ENCODE measurements at places on chromosomes 3 and 15.

DNA sequence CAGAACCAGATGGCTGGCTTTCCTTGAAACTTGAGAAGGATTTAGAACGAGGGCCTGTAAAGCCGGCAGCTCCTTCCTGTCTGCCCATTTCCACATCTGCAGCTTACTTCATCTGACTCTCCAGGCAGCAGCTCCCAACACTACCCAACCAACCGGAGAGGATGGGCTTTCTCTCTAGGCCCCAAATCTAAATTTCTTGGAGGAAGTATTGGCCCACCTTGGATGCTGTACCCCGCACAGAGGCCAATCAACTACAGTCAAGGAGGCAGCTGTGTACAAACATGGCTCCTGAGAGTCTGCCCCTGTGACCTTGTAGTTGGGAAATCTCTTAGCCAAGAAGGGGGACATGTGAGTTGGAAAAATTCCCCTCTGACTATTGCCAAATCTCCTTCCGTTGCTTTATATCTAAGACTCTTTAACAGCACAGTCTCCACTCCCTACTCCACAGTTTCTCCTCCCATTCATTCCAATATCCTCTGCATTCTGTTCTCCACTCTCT, 8.0 kb upstream of the ACAP2 start:
- no peak for DNase-seq

GRCh38 chr3:105866656-105867653, 1.9 kb downstream of the CBLB start:
- no peak for DNase-seq

DNA sequence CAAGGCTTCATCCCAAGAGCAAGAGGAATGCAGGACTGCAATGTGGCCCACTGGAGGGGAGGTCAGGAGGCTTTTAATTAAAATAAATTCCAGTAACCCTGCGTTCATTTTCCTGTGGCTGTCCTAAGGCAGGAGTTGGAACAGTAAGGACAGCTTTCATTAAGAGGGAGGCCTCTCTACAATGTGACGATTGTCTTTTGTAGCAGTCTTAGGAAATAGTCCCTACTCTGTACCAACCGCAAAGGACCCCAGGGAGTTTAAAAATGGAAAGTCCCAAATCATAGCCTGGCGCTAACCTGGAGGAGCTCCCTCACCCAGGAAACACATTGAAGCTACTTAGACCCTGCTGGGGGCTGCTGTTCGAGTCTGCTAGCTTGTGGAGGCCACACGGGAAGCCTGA, 62.8 kb downstream of the SYNM start:
- DNase-seq = no peak

DNA sequence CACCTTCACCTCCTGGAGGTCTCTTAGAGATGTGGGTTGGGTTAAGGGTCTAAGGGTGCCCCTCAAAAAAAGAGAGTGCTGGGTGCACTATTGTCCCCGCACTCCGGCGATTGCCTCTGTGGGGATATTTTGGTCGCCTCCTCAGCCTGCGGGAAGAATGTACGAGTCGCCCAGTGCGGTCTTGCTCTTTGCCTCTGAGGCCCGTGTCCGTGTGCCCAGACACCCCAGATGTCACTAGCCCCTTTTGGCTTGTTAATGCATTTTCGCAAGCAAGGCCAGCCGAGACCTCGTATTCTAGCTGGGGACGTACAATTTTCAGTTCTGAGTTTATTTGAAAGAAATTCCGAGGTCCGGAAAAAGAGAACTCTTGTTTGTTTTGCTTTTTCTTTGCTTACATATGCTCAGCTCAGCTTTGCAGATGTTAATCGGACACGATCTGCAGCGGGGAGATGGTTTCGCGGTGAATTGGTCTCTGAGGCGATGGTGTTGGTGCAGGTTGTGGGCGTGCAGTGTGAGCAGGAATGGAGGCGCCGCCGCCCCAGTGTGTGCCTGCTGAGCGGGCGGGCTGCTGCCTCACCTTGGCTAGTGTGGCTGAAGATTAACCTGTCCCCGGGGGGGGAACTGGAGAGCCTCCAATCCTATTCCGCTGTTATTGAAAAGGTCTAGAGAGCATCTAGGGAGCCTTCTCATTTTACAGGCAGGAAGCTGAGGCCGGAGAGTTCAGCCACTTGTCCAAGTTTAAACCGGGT, 1.4 kb downstream of the ST6GAL1 start:
- DNase-seq = peak; percentile 52

GRCh38 chr15:29270976-29271375, 1.4 kb upstream of the NSMCE3 start:
- no peak for DNase-seq

GRCh38 chr3:99656624-99657023, 18.2 kb downstream of the COL8A1 start:
- DNase-seq = no peak

GRCh38 chr3:105518806-105519418, 152.2 kb downstream of the ALCAM start:
- peak; percentile 88 for DNase-seq

DNA sequence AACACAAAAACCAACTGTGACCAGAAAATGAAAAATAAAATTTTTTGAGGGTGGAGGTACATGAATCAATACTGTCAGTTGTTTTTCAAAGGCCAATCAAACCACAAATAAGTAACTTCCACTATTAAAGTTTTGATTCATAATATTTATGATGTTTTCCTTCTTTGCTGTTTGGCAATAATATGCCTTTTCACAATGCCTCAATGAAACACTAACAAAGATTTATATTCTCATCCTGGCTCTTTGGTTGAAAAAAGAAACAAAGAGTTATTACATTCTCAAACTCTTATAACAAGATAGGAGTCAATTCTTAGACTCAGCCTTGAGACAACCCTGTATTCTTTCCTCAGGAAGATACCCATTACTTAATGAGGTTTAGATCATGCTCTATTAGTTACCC, 63.1 kb downstream of the C3orf70 start:
- no peak for DNase-seq

GRCh38 chr3:79039192-79039591, 728.6 kb downstream of the ROBO1 start:
- DNase-seq = no peak

GRCh38 chr15:48695827-48696573, 50.5 kb upstream of the FBN1 start:
- DNase-seq = no peak

- peak; percentile 39 for DNase-seq
Observed at GRCh38 chr15:90306560-90306959, 41.1 kb downstream of the NGRN start.

GRCh38 chr3:124918524-124918923, 16.0 kb downstream of the MUC13 start:
- no peak for DNase-seq

DNA sequence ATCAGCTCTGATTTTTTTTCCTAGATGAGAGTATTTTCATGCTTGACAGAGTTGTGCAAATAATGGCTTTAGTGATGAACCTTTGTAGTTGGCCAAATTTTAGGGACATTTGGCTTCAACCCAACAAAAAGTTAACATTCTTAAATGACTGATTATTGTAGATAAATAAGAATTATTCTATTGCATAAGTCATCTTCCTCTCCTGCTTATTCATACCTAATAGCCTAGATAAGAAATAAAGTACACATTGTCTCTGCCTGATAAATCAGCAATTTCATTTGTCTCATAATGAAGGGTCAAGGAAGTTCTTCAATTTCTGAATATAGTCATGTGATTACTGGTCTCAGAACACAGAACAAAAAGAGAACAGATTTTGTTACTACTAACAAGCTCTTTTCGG, 428.9 kb upstream of the IL12A start:
- no peak for DNase-seq

- no peak for DNase-seq
Observed at GRCh38 chr3:1954632-1955031, 144.0 kb upstream of the CNTN4 start.

DNA sequence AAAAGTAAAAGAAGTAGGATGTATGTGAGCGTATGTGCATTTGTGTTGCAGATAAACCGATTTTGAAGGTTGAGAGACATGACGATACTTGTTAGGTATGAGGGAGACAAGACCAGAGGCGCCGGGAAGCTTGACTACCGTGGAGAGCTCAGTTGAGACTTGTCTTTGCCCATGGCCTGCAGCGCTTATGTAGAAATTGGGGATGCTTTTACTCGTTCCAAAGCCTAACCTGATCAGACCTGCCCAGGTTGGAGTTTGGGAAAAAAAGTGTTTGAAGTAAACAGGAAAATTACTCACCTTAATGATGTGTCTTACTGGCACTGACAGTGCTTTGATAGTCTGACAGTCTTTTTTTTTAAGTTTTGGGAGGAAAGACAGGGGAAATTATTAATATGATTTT, 202.8 kb downstream of the TP63 start:
- DNase-seq = no peak

DNA sequence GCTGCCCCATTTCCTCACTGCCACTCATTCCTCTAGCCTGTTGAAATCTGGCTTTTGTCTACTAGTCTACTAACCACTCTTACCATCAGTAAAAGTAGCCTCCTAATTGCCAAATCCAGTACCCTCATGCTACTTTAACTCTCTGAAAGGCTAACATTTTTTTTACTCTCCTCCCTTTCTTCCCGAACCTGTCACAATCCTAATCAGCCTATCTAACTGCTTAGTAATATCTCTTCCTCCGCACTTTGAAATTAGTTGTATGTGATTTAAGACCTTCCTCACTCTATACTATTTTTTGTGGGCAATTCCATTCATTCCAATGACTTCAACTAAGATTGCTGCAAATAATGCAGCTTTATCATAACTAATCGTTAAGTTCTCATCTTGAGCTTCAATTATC, 3.7 kb downstream of the SENP7 start:
- no peak for DNase-seq

GRCh38 chr3:178137831-178138230, 398.4 kb upstream of the KCNMB2 start:
- no peak for DNase-seq

DNA sequence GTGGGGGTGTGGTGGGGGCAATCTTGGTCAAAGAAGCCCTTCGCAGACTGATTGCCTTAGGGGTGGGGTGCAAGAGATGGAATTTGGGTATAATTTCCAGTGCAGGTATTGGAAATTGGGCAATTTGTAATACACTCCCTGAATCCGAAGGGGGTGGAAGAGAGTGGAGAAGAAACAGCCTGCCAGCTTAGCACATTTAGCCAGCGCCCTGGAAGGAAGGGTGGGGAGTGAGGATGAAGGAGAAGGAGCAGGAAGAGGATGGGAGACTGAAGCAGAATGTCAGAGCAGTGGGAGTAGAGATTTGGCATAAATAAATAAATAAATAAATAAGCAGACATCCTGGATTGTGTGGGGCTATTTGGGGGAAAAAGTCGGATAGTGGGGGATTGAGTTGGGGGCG, 1.6 kb downstream of the GAP43 start:
- DNase-seq = no peak

DNA sequence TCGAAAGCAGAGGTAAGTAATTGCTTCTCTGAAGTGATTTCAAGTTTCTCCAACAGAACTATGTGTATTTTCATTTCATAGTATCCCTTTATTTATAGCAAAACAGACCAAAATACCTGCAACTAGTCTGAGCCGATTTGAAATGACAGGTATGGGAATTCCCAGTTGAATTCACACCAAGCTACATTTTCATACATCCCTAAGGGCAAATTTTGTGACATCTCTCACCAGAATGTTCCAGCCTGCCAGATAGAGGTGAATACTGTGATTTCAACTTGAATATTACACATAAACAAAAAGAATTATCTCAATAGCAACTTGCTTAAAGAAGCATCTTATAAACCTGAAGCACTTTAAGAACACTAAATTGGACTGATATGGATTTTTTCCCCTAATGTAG, 235.7 kb downstream of the SLC9A9 start:
- no peak for DNase-seq

DNA sequence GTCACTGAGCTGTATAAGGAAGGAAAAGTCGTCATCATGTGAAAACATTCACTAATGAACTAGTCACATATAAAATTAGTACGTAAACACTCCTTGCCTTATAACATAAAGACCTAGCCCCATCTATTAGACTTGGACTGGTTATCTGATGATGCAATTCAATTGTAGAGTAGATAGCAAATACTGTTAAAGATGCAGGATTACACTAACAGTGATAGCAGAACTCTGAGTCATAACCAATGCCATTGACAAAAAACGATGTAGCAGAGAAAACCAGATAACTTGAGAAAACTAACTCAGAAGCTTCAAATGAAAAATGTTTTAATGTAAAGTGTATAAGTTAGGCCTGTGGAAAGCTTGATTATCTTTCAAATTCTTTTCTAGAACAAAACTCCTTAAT, 132.2 kb downstream of the WDR72 start:
- no peak for DNase-seq

- DNase-seq = no peak
Observed at GRCh38 chr3:72323773-72324172, 524.5 kb downstream of the SHQ1 start.

GRCh38 chr3:53842436-53843194, 3.6 kb downstream of the CHDH start:
- peak; percentile 92 for DNase-seq
